ENCODE measurements at places on chromosomes 12 and 14.

DNA sequence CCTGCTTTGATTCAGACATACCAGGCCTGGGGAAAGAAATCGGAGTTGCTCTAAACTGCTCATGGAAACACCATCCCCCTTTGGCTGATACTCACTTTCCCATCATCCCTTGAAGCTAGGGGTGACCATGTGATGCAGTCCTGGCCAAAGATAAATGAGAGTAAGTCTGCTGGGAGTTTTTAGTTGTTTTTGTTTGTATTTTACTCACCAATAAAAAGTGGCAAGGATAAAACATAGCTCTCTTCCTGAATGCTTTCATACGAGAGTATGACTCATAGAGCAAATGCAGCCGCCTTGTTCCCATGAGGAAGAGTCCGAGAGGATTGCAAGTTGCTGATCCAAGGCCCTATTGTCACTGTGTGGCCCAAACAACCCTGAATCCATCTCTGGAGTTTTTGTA lies 126.4 kb upstream of the TMEM132C start:
- no peak for DNase-seq

DNA sequence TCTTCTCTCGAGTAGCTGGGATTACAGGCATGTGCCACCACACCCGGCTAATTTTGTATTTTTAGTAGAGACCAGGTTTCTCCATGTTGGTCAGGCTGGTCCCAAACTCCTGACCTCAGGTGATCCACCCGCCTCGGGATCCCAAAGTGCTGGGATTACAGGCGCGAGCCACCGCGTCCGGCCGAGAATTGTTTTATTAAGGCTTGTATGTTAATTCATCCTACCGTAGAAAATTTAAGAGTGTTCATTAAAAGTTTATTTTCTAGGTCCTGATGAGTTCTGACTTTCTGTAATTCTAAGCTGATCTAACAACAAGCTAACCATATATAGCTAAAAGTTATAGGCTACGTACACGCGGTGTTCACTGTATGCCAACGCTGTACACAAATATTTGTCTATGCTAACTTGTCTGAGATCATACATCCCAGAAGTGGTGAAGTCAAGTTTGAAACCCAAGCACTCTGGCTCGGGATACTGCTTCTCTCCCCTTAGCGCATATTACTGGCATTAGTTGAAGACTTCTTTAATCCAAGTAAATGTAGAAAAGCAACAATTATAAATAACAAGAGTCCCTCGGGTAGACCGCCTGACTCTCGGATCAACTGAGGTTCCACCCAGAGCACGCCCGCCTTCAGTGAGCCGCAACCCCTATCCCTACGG lies 570 bp upstream of the MRPS35 start:
- no peak for DNase-seq

DNA sequence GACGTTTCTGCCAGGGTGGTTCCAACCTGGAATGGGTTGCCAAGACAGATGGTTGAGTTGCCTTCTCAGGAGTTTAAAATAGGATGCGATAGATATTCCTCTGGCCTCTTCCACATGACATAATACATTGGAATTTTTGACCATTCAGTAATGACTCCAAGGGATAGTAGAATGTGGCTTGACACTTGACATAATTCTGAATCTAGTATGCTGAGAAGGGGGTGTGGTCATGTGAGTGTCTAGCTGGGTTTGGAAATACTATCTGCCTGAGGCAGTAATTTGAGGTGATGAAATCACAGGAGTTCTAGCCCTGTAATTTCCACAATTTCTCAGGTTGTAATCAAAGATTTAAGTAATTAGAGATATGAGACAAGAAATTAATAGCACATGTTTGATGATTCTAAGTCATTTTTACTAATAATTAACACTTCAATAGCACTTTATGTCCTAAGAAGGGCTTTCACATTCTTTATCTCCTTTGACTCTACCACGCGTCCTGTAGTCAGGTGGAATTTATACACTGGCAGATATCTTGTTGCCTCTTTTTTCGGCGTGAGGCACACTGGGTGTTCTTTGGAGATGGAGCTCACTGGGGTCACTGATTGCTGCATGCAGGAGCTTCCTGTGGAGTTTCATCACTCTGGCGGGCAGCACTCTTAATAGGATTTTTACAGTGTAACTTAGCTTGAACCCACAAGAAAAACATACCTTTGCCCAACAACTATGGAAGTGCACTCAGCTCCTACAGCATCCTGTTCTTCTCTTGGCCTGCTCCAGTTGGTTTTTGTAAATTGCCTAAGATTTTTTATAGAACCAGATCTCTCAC lies 3.2 kb upstream of the AMIGO2 start:
- DNase-seq, result no peak

- no peak for DNase-seq
Measured at GRCh38 chr14:85438481-85438942, 91.4 kb upstream of the FLRT2 start.

DNA sequence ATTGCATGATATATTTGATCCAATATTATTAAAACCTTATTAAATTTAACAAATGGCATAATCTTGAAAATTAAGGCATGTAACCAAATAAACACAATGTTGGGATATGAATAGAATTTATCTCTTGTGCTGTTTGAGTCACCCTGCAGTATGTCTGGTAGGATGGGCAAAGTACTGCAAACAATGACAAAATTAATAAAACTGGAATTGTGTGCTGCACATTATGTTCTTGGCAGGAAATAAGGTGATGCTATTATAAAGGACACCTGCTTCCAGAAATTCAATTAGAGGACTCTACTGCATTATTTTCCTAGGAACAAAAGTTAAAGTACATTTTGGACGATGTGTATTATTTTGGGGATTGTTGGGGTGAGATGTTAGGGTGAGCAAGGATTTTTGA lies 132.7 kb downstream of the PPFIA2 start:
- DNase-seq, result no peak

GRCh38 chr14:88323086-88323522 lies at the start of gene KCNK10:
TSS of gene KCNK10 (minus strand) at chr14:88323269. CDS start at chr14:88322798, 471 bp downstream.
- peak; percentile 65 for DNase-seq

DNA sequence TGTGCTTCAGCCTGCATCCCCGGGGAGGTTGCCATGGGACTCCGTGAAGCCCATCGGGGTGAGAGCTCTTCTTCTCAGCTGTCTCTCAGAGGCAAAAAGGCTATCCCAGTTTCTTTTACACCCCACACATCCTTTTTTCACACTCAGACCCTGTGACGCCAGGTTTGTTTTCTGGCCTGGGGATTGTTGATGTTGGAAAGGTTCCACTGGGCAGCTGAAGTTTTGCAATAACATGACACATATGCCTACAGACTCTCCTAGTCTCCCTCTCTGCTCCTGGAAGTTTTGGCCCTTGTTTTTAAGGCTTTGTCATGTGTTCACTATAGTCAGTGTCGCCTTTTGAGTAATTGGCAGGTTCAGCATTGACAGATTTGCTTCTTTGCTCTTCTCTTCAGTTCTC lies 118.6 kb downstream of the SMOC1 start:
- no peak for DNase-seq

DNA sequence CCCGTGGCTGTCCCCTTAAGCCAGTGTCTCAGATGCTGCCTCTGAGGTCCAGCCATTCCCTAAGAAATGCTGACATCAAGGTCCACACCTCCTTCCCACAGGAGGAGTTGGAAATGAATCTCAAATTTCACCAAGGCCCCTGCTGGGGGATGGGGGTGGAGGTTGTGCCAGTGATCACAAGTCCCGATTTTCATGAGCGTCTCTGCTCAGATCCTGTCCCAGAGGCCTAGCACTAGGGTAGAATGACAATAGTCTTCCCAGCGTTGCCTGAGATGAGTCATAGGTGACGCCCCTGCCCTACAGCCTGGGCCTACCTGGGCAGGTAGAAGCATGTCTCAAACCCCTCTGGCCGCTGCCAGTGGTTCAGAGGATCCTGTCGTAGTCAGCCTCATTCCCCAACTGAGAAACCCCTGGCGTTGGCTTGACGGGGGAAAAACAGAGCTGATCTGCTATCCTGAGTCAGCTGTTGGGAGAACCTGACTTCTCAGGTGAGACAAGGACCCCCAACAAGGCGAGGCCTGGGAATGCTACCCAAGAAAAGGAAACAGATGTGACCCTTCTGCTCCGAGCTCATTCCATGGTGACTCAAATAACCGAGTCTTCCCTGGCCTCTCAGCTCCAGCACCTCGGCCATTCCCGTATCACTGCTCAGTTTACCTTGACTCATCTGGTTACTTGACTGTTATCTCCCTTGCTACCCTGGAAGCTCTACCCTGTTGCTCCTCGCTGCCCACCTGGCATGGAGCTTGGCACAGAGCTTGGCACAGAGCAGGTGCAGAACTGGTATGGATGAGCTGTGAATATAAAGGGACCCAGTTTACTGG lies 21.8 kb upstream of the SPPL3 start:
- DNase-seq, result no peak

DNA sequence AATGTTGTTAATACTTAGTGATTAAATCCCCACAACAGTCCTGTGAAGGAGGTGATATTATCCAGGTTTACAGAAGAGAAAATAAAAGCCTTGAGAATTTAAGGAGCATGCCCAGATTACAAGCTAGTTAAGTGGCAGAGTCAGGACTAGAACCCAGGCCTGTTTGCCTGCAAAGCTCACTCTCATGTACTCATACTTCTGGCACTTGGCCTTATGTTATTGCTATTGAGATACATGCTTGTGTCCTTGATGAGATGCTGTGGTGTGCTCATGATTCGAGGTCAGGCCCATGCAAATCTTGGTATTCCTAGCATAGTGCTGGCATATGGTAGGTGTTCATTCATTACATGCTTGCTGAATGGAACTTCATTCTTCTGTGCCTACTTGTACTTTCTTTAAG lies 7.6 kb upstream of the EID3 start:
- DNase-seq, result no peak

Data from ecto neural progenitor cell (in vitro differentiated cells).